ENCODE measurements at places on chromosomes 3 and 15.

DNA sequence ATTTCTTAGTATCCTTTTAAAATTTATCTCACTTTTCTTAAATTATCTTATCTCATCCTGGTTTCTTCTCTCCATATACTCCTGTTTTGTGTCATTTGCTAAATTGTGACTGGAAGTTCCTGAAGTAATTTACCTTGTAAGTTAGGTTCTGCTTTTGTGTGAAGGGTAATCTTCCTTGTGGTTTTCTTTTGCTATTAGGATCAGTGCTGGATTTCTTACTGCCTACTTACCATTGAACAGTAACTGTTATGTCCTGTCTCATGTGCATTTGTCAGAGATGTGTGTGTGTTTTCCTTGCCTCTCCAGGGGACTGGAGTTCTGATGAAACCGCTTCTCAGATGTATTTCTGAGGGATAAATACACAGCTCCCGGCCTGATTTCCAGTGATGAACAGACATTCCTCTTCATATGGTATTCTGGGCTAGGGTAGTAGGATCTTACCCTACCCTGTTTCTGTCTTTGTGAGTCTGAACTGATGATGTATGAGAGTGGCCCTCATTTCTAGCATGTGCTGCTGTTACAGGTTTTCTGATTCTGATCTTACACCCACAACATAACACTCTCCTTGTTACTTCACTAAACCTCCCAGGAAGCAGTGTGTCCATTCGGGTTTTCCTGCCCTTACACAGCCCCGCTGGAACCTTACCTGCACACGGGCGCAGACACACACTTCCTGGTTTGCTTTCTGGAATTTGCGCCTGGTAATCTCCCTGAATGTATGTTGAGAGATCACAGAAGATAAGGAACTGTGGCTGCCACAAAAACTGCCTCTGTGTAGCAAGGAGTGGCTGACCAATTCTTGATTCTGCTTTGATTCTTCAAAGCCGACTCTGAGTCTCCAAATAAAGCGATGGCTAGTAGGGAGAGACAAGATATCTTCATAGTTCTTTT, 14.7 kb downstream of the PAK2 start:
- DNase-seq = no peak

GRCh38 chr3:8885536-8886316, 77.5 kb downstream of the RAD18 start:
- DNase-seq = no peak

DNA sequence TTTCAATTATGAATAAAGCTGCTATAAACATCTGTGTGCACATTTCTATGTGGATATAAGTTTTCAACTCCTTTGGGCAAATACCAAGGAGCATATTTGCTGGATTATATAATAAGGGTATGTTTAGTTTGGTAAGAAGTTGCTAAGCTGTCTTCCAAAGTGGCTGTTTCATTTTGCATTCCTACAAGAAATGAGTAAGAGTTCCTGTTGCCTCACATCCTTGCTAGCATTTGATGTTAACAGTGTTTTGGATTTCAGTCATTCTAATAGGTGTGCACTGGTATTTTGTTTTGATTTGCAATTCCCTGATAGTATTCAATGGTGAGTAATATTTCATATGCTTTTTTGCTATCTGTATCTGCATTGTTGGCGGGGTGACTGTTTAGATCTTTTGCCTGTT, 120.7 kb upstream of the MDFIC2 start:
- DNase-seq = no peak

- DNase-seq = no peak
Observed at GRCh38 chr3:152109038-152109437, 159.7 kb upstream of the MBNL1 start.

DNA sequence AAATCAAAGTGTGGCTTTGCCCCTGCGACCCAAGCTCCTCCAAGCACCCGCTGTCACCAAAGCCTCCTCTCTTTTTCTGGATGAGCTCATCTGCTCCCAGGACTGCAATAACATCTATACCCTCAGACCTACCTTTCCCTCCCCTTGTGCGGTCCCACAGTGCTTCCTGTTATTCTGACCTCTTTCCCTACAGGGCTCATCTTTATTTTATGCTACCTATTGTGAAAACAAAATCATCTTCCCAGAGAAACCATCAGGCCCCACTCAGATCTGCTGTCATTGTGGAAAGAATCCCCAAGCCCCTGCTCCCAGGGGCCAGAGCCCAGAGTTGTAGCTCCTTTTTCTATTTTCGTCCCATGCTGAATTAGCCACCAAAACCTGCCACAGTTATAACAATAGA, 162.2 kb downstream of the MEIS2 start:
- DNase-seq = no peak

DNA sequence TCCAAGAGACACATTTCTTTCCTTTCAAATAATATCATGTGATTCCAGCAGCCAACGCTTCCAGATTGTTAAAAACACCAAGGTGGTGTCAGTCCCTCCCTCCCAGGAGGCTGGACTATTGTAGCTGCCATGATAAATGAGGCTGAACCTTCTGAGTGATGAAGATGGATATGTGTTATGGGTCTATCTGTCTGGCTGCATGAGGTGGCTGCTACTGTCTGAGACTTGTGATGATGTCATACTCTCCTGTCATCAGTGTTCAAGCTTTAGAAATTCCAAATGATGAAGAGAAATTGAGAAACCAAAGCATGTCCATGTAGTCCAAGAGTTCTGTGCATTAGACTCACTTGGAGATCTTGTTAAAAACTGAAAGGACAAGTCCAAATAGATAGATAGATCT, 683.0 kb downstream of the NTRK3 start:
- DNase-seq = no peak
